ENCODE measurements at places on chromosomes 3 and 15.

GRCh38 chr15:47460795-47461573 is 256.3 kb upstream of the SEMA6D start:
- no peak overlapping the region for H3K4me3 ChIP-seq
- no peak for DNase-seq
- no peaks in the 10 kb centered on the region for H3K27me3 ChIP-seq
- no peaks in the 10 kb centered on the region for H3K36me3 ChIP-seq
- no peak overlapping the region for H3K27ac ChIP-seq

DNA sequence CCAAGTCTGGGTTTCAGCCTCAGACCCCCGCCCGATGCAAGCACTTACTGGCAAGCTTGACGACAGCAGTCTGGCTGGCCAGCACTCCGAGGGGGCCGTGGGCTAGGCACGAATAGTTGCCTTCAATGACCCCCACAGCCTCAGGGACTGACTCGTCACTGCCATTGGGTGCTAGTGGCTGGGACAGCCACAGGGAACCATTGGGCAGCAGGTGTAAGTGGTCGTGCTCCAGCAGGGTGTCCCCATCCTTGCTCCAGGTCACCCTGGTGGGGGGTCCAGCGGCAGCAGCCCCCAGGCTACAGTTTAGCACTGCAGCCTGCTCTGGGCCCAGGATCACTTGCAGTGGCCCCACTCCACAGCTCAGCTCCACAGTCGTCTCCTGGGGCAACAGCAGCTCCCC is 11.8 kb downstream of the IGDCC4 start:
- no peaks in the 10 kb centered on the region for H3K36me3 ChIP-seq
- H3K27me3 ChIP-seq = no peaks in the 10 kb centered on the region
- H3K27ac ChIP-seq = no peak overlapping the region
- no peaks in the 10 kb centered on the region for H3K4me1 ChIP-seq

DNA sequence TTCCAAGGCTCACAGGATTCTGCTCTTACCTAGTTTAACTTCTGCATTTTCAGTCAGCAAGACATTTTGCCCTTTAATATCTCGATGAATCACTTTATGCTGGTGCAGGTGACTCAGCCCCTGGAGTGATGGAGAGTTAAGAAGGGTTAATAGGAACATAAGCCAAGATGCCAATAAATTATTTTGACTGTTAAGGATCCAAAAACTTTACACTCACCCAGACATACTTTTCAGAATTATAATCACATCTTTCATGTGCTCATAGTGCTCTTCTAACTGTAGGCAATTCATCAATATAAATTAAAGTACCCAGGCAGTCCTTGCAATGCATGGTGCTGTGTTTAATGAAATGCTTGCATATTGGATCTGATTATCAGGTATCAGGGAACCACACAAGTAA is 164.1 kb upstream of the SLC2A2 start:
- H3K4me3 ChIP-seq = no peak overlapping the region
- H3K36me3 ChIP-seq = no peaks in the 10 kb centered on the region
- H3K4me1 ChIP-seq = no peaks in the 10 kb centered on the region
- no peak overlapping the region for H3K27ac ChIP-seq

DNA sequence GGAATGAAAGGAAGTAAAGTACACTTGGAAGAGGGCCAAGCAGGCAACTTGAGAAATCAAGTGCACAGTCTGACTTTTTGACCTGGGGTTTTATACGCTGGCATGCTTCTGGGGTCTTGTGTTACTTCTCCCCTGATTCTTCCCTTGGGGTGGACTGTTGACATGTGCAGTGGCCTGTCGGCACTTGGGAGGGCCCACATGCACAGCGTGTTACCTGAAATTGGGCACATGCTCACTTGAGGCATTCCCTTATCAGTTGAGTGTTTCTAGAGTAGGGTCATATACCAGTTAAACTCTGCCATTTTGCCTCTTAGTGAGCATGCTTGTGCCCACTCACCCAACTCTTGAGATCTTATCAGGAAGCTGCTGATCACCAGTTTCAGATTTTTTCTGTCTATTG is 329.1 kb upstream of the SOX2 start:
- no peak for DNase-seq
- H3K4me1 ChIP-seq = no peaks in the 10 kb centered on the region
- no peak overlapping the region for H3K4me3 ChIP-seq
- H3K27ac ChIP-seq = no peak overlapping the region
- no peaks in the 10 kb centered on the region for H3K36me3 ChIP-seq
- H3K27me3 ChIP-seq = no peaks in the 10 kb centered on the region
